Caco-2 (cell line): ENCODE measurements at places on chromosomes 2 and 18. TPM values are rescaled to one million over a fixed set of nuclear protein-coding genes. Genes with fewer than 3 reads are reported as not detected.

DNA sequence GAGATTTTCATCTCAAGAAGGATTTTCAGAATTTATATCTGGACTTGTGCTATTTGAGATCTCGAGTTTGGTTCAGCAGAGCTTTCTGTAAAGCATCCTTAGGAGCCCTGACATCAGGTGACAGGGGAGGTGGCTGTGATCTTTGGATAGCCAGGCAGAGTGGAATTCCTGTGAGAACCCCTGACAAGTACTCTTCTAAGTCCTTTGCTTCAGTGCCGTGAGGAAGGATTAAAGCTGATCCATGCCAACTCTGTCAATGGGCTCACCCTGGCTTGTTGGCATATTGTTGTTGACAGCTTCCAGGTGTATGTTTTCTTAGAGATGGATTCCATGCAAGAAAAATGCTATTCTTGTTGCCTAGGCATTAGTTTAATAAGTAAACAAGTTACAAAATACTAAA lies 38.0 kb upstream of the NFE2L2 start:
- H3K4me1 ChIP-seq = no peaks in the 10 kb centered on the region
- H3K27me3 ChIP-seq = no peaks in the 10 kb centered on the region
- H3K36me3 ChIP-seq = no peaks in the 10 kb centered on the region
- no peak overlapping the region for H3K4me3 ChIP-seq
- no peak for DNase-seq
- H3K27ac ChIP-seq = no peak overlapping the region

The C2orf92 gene
- 9.4 and 10.2 TPM in 2 replicates for total RNA-seq

DNA sequence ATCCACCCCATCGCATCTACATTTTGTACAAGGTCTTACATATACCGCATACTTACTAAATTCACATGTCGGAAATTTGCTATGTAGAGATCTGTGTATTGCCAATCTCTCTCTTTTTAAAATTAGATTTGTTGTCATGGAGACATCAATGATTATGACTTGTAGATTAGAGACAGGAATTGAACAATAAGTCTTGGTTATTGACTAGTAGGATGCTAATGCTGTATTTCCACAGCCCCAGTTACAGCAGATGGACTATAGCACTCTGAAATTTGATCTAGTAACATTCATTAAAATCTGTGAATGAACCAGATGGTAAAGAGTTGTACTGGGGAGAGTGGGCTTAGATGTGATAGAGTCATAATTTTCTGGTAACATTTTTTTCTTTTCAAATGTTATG lies 805.7 kb downstream of the SLC4A3 start:
- H3K27ac ChIP-seq = no peak overlapping the region
- DNase-seq = no peak
- no peak overlapping the region for H3K4me3 ChIP-seq

The SRD5A2 gene
- not detected in 2 replicates for total RNA-seq

The PAX8 gene
- 7.5 and 7.7 TPM in 2 replicates for total RNA-seq

DNA sequence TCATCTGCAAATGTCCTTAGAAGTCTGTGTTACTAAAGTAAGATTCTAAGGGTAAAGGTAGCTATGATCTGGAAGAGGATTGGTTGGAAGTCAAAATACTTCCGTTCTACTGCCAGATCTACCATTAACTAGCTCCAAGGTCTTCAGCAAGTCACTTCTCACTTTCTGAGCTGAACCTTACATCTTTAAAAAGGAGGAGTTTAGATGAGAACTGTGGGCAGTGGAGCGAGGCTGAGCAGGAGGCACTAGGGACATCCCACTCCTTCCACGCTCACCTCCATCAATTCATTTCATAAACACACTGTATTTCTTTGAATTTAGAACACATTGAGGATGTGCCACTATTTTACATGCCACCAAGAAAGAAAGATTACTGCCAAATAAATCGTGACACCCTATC lies 143.0 kb downstream of the ABCA12 start:
- no peak overlapping the region for H3K27ac ChIP-seq
- no peaks in the 10 kb centered on the region for H3K36me3 ChIP-seq
- no peaks in the 10 kb centered on the region for H3K4me1 ChIP-seq
- DNase-seq = no peak
- no peak overlapping the region for H3K4me3 ChIP-seq

- no peak for DNase-seq
- H3K27me3 ChIP-seq = no peaks in the 10 kb centered on the region
- no peaks in the 10 kb centered on the region for H3K36me3 ChIP-seq
- H3K4me3 ChIP-seq = no peak overlapping the region
- H3K4me1 ChIP-seq = no peaks in the 10 kb centered on the region
- H3K27ac ChIP-seq = no peak overlapping the region
Measured at GRCh38 chr2:181857483-181857882, 34.0 kb upstream of the ITPRID2 start.

- DNase-seq = no peak
- no peaks in the 10 kb centered on the region for H3K36me3 ChIP-seq
Measured at GRCh38 chr2:201813996-201814760, 7.8 kb downstream of the CDK15 start.

GRCh38 chr2:15830937-15831549 lies 109.3 kb upstream of the MYCN start:
- H3K27me3 ChIP-seq = no peaks in the 10 kb centered on the region
- no peaks in the 10 kb centered on the region; the same call in 1 of the 2 replicates for H3K36me3 ChIP-seq
- no peak overlapping the region for H3K4me3 ChIP-seq
- H3K27ac ChIP-seq = no peak overlapping the region

The SATB2 gene
- total RNA-seq = 1.1 and 1.2 TPM in 2 replicates

The LIMS4 gene
- total RNA-seq = 2.4 and 2.5 TPM in 2 replicates

GRCh38 chr18:48902856-48903601 lies 47.7 kb downstream of the SMAD7 start:
- H3K4me1 ChIP-seq = no peaks in the 10 kb centered on the region
- H3K36me3 ChIP-seq = no peaks in the 10 kb centered on the region
- no peak overlapping the region for H3K4me3 ChIP-seq
- no peak for DNase-seq
- no peak overlapping the region for H3K27ac ChIP-seq

DNA sequence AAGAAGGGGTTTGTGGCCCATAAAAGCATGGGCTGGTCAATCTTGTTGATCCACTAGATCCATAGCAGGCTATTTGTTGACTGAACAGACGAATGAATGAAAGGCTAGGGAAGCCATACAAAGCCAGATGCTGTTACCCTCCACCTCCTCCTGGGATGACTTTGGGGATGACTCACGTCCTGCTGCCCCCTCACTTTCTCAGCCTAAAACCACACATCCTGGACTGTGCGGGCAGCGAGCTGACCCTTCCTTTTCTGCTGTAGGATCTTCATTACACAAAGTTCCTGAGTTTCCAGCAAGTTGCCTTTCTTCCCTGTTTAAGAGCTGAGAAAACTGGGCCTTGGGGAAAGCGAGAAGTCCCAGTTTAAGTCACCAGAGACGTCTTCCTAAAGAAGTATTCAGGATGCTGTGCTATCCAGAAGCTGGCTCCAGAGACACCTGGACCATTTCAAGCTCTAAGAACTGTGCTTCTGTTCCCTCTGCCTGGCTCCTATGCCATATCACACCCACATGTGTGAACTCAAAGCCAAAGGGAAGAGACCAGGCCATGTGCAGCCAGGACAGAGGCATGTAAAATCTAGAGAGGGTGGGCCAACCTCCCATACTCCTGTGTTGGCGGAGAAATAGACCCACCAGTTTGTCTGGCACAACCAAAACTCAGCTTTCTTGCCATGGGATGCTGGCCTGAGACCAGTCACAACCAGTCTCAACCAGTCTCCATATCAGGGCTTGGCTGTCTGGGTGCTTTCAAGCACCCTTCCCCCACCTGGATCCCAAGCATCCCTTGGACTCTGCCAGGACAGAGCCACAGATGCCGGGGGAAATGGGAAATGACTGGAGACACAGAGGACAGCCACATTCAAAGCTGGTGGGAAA lies 4.7 kb upstream of the SLC20A1 start:
- no peaks in the 10 kb centered on the region; the same call in 1 of the 2 replicates for H3K36me3 ChIP-seq
- no peak overlapping the region for H3K4me3 ChIP-seq
- DNase-seq = no peak
- no peaks in the 10 kb centered on the region for H3K27me3 ChIP-seq

GRCh38 chr2:104433657-104434056 lies 420.3 kb upstream of the POU3F3 start:
- no peak overlapping the region for H3K4me3 ChIP-seq
- H3K27me3 ChIP-seq = no peaks in the 10 kb centered on the region
- no peaks in the 10 kb centered on the region for H3K36me3 ChIP-seq
- H3K27ac ChIP-seq = no peak overlapping the region

DNA sequence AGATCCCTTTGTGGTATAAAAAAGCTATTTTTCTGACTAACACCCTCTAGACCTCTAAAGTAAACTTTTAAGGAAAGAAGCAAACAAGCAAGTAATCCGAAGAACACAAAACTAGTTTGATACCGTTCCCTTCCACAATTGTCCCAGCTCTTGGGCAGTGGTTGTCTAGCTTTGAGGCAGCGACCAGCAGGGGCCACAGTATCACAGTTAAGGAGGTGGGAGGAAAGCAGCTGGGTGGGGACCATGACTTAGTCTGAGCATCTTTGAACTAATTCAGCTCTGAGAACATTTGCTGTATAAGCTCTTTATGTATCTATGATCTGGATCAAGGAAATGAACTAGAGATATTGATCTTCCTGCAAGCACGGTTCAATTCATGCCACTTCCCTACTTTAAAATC lies 51.0 kb downstream of the SF3B1 start:
- no peak for DNase-seq
- H3K4me1 ChIP-seq = no peaks in the 10 kb centered on the region
- H3K4me3 ChIP-seq = no peak overlapping the region

The MYO7B gene
- 0.27 and 0.58 TPM in 2 replicates for total RNA-seq

DNA sequence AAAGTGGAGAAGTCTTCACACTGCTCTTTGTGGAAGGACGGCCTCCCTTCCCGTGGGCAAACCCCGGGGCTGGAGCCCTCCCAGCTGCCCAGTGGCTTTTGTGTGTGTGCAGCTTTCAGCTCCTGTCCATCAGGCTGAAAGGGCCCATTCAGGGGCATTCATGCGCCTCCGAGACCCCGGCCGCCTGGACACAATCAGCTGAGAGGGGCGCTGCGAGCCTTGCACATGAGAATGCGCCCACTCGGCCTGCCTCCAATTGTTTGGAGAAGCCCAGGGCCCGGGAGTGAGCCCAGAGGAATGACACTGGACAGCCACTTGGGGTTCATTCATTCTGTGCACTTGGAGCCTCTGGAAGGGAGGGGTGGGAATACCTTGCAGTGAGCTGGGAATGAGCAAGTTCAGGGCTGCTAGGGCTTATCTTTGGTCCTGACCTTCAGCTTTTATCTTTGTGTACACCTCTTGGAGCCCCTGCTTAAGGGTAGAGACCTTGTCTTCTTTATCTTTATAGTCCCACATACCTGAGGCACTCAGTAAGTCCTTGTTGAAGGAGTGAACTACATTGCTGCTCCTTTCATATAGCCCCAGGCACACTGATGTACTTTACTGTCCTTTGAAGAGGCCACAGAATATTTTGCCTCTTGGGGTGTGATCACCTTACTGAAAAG lies 56.5 kb downstream of the TCF7L1 start:
- peak; percentile 84 for DNase-seq
- H3K27me3 ChIP-seq = no peaks in the 10 kb centered on the region
- H3K4me1 ChIP-seq = peaks cover 48% of the 10 kb centered on the region
- no peaks in the 10 kb centered on the region for H3K36me3 ChIP-seq

- no peak overlapping the region for H3K27ac ChIP-seq
- H3K27me3 ChIP-seq = no peaks in the 10 kb centered on the region
- no peak overlapping the region for H3K4me3 ChIP-seq
- H3K36me3 ChIP-seq = no peaks in the 10 kb centered on the region
- no peak for DNase-seq
- H3K4me1 ChIP-seq = no peaks in the 10 kb centered on the region
Measured at GRCh38 chr2:59654710-59655109, 898.7 kb downstream of the BCL11A start.
